ENCODE measurements at places on chromosomes 1 and 21.

- DNase-seq: peak; percentile 57
Observed at GRCh38 chr1:230067871-230068620, 1.0 kb downstream of the GALNT2 start.

- no peak for DNase-seq
Observed at GRCh38 chr1:88376421-88376820, 307.7 kb upstream of the PKN2 start.

DNA sequence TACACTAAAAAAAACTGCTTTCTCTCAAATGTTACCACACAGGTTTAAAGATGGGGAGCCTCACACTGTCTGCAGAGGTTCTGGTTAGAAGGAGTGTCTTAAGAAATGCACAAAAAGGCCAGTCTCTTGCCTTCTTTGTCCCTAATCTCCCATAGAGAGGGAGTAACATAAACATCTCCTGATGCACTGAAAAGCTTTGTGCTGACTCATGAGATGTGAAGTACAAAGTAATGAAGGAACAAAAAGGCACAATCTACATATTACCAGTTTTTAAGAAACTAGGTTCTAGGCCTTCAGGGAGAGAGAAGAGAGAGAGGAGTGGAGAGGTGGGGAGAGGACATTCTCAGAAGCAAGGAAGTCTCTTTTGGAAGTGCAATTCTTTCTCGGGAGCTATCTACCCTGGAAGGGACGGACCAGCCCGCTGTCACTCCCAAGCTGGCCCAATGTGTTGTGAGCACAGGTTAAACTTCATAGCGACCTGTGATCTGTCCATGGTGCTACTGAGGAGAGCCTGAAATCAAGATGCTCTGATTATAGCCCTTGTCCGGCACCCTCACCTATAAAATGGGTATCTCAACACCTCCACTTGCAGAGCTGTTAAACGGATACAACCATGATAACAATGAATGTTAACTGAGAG, 458.1 kb downstream of the DISC1 start:
- DNase-seq: no peak

GRCh38 chr1:85146972-85147359, 53.9 kb downstream of the SYDE2 start:
- DNase-seq: no peak

- DNase-seq: peak; percentile 55
Observed at GRCh38 chr1:51192213-51192843, 43.7 kb upstream of the RNF11 start.

DNA sequence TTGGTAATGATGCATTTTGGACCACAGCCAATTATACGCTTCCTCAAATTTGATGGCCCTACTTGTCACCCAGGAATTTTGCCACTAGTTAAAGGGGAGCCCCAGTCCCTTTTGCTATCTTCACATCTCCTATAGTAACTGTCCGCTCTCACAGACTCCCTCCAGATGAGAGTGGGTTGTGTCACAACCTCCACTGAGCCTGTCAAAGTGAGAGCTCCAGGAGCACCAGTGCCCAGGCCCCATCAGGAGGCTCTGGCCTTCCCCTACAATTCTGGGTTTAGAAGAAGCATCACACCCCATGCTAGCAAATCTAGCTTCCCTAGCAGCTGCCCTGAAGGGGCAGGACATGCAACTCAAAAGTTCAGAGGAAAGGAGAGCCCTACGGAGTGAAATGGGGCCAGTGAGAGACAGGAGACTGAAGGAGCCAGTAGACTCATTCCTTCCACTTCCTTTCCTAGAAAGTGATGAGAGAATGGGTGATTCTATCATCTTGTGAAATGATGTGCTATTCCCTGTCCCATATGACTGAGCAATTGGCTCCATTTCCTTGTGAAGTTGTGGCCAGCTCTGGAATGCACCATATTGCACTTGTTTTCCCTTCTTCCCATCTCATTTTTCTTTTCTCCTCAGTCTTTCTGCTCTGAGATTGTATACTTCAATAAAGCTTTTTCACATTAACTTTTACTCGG, 541.3 kb downstream of the DPYD start:
- DNase-seq: no peak

- DNase-seq: no peak
Observed at GRCh38 chr1:67484492-67484891, 54.3 kb upstream of the SERBP1 start.

GRCh38 chr1:119632103-119632490, 16.0 kb downstream of the ZNF697 start:
- no peak for DNase-seq

- no peak for DNase-seq
Observed at GRCh38 chr1:3091334-3091733, 22.3 kb downstream of the PRDM16 start.

DNA sequence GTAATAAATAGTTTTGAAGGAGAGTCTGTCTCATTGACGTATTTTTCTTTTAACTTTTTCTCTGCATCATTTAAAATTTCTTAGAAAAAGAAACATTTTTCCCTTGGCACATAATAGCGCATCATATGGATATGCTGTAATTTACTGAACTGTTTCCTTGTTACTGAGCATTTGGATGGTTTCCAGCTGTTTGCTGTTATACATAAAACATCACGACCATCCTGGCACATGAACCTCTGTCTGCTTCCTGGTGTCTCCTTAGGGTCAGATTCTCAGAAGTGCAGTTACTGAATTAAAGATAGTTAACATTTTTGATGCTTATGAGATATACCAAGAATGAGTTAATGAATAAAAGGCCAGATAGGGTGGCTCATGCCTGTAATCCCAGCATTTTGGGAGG, 67.2 kb downstream of the BACE2 start:
- DNase-seq: no peak

DNA sequence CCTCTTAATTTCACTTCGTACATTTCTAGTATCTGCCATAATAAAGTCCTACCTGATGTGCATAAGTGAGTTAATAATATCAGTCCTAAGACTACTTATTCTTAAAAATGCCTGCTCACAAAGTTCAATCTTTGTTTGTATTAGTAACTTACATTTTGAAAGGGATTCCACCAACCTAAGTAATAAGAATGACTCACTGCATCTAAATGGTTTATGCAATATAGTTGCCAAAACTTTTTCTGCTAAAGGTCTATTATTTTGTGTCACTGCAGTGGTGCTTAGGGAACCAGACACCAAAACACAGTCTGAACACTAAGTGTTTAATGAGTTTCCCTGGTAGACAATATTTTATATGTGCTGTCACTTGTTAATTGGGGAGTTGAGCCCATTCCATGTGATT, 1.8 kb downstream of the ZNF669 start:
- no peak for DNase-seq

DNA sequence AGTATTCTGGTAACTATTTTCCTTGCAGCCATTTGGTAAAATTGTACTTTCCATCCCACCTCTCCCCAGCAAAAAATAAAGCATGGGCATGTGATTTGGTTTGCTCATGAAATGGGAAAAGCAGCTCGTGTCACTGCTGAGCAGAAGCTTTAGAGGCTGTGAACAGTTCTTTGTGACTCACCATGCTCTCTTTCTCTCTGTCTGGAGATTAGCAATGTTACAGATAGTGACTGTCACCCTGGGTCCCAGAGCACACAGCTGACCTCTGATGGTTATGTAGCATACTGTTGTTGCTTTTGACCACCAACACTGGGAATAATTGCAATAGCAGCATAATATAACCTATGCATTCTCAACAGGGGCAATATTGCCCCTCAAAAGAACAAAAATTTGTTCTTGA, 70.6 kb downstream of the RGS2 start:
- no peak for DNase-seq

GRCh38 chr1:33247545-33247944, 8.7 kb upstream of the ZNF362 start:
- DNase-seq: no peak

DNA sequence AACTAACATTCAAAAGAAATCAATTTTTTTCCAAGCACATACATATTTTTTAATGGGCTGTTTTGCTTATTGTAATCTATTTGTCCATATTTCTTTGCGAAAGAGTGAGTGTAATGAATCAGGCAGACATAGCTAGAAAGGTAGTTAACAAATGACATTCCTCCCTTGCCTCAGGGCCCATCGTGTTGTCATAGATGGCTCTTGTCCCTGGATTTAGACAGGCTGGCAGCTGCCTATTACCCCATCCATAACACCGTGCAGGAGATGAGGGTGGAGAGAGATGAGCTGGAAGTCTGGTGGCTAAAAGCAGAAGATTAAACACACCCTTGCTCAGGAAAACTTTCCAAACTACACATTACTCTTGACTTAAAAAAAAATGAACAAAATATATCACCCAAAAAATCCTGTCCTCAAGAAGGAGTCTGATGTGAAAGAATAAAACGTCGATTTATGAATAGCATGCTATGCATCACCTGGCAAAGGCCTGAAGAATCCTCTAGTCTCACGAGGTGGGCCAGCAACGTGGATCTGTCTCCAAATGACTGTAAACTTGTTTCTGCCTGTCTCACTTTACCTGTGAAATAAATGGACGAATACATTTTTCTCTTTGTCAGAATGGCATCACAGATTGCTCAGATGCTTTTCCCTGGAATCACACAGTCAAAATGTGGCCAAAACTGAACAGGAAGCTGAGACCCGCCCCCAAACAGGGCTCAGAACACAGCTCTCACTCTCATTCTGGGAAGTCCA, 55.7 kb downstream of the C21orf91 start:
- no peak for DNase-seq

- no peak for DNase-seq
Observed at GRCh38 chr1:186231861-186232436, 143.1 kb downstream of the TPR start.

DNA sequence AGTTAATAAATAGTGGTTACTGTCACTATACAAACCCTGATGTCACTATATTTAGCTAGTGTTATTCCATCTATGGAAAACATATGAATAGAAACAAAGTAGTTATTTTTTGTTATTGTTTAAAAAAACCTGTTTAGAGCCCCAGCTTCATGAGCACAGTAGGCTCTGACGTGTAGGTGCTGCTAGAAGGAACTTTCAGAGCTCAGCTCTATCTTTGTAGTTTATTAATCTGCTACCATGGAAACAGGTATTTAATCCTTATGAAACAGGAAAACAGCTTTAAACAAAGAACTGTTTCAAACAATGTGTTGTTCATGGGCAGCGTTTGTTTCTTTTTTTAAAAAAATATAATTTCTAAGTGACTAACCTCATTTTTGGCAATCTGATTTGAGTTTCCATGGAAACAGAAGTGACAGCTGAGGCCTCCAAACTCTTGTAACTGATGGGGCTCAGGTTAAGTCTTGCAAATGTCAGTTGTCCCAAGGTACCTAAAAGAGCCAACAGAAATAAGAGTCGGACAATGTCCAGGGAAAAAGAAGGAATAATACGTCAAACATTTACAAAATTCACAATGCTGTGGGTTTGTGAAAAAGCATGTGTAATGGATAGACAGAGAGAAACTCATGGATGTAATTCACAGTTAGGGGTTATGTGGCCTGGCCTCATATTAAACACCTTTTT, 162.0 kb upstream of the C21orf91 start:
- no peak for DNase-seq

DNA sequence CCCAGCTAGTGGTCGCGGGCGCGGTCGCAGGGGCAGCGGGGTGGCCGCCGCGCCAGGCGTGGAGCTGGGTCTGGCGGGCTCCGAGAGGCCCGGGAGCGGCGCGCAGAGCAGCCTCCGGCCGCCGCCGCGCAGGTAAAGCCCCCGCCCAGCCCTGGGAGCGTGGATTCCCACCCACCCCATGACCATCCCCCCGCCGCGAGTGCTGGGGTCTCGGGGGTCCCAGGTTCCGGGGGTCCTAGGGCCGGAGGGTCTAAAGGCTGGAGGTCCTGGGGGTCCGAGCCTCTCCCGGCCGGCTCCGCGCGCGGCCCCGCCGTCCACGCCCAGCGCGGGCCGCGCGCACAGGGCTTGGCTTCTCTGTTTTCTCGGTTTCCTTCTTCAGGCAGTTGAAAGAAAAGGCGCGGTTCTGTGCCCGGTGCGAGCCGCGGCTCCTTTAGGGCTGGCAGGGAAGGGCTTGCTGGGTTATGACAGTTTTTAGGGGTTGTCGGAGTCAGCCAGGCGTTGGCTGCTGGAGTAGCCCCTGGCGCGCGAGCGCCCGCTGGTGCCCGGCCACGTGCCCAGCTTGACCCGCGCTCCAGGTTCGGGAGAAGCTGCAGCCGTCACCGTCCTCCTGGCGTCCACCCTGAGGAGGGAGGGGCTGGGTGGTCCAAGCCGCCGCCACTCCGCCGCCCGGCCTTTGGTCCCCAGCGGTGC, 359 bp downstream of the LRRC3 start:
- peak; percentile 74 for DNase-seq

DNA sequence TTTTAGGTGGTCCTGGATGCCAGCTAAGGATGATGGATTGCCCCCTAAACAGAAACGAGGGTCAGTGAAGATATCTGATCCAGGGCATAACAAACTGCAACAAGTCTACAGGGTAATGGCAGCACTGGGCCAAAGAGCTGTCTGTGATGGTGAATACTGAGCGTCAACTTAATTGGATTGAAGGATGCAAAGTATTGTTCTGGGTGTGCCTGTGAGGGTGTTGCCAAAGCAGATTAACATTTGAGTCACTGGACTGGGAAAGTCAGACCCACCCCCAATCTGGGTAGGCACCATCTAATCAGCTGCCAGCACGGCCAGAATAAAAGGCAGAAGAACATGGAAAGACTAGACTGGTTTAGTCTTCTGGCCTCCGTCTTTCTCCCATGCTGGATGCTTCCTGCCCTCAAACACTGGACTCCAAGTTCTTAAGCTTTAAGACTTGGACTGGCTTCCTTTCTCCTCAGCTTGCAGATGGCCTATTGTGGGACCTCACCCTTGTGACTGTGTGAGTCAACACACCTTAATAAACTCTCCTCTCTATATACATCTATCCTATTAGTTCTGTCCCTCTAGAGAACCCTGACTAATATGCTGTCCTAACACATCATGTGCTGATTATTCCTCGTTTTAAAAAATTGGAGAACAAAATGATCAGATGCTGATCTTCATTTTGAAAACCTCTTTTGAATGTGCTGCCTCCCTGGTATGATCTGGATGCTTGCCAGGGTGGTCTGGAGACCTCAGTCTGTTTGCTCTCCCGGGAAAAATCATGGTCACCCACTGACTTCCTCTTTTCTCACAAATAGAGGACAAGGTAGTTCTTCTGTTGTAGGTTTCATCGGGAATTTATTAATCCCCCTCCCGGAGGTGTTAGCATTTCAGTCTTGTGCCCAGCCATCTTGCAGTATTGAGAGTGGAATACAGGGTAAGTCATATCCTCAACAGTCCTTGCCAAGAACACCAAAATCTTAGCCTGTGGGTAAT, 234.7 kb downstream of the SETD4 start:
- no peak for DNase-seq

- DNase-seq: no peak
Observed at GRCh38 chr1:151009206-151009587, 948 bp downstream of the PRUNE1 start.

DNA sequence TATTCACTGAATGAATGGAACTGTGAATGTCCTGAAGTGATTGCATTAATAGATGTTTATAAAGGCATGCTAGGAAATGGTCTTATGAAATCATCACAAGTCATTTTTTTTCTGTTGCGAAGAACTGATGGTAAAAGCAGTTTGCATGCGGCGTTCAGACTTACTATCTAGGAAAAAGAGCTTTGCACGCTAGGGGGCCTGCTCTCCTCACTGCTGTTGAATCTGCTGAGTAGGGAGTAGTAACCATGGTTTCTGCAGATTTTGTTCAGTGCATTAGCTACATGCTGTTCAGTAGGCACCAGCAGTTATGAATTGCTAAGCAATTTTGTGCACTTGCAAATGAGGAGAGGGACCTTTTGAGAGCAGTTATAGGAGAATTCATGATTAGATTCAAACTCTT, 57.9 kb downstream of the CENPF start:
- DNase-seq: no peak

GRCh38 chr21:14353231-14353630, 29.7 kb downstream of the HSPA13 start:
- DNase-seq: no peak
